ENCODE measurements at places on chromosomes 16 and 17. TPM values are rescaled to one million over a fixed set of nuclear protein-coding genes. Genes with fewer than 3 reads are reported as not detected.

TP53TG3C gene
- not detected for total RNA-seq

ATP2A3 gene
- total RNA-seq = 306 TPM

CLEC18B gene
- 0.57 TPM for total RNA-seq

GRAPL gene
- total RNA-seq = 19.8 TPM

KRTAP3-1 gene
- not detected for total RNA-seq

HCRT gene
- total RNA-seq = not detected

TAT gene
- not detected for total RNA-seq

RNF222 gene
- total RNA-seq = not detected

CHD9NB gene
- 0.68 TPM for total RNA-seq

KRTAP2-2 gene
- total RNA-seq = not detected

ICAM2 gene
- total RNA-seq = 98.9 TPM
